RCC 7860 (cell line): ENCODE measurements at places on chromosomes 12 and 14.

GRCh38 chr14:23033801-23034497 lies 751 bp downstream of the PSMB5 start:
- DNase-seq = no peak

DNA sequence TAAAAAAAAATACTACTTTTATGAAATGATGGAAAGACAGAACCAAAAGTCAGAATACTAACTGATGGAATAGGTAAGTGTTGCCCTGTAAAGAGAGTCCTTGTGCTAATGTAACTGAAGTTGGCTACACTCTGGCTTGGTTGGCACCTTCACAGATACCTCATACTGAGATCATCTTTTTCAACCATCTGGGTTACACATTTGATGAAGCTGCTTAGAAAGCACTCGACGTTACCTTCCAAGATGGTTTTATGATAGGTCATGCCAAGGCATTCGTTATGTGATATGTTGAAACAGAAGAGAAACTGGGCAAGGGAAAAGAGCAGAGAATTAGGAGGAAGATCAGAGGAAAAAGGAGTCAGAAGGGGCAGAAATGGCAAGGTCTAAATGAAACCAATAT lies 203.8 kb downstream of the ADAMTS20 start:
- DNase-seq = no peak

GRCh38 chr14:32702562-32702961 lies 236.1 kb upstream of the NPAS3 start:
- no peak for DNase-seq

- DNase-seq = no peak
These were observed 34.6 kb upstream of the TMX1 start for GRCh38 chr14:51205486-51205885.

DNA sequence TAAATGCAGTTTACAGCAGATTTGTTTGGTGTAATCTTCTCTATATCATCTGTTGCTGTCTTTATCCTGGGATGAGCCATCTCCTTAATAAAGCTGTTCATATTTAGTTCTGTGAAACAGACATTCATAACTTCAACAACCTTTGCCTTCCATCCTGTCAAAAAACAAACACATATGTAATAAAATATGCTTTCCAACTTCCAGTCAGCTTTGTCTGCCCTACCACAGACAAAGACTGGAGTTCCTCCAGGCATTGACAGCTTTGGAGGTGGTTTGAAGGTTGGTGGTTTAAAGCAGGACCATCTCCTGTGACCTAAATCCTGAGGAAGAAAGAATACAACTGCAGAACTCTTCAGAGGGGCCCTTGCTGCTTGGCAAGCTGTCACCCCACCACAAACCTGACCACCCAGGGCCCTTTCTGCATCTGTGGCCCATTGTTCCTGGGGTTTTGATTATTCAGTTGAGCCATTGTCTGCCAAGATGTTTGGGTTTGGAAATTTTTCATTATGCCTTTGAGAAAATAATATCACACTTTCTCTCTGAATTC lies 28.2 kb upstream of the PTGR2 start:
- no peak for DNase-seq

- DNase-seq = no peak
These were observed 254.8 kb downstream of the ANO2 start for GRCh38 chr12:5690240-5690639.

DNA sequence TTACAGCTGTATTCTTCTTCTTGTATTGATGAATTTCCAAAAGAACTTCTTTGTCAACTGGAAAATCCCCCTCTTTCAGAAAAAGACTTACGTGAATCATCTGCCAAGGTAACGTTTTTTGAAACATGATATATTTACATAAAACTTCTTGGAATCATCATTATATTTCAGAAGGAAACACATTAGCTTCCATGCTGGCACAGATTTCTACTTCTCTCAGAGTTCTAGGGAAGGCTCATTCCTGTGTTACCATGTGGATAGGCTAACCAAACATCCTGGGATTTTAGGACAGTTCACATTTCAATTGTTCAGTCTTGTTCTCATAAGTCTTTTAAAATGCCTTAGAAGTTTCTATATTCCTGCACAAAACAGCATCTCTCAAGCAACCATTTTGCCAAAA lies 120.3 kb upstream of the NEDD1 start:
- DNase-seq = no peak

- no peak for DNase-seq
These were observed 31.0 kb downstream of the TMEM116 start for GRCh38 chr12:111981987-111982386.

DNA sequence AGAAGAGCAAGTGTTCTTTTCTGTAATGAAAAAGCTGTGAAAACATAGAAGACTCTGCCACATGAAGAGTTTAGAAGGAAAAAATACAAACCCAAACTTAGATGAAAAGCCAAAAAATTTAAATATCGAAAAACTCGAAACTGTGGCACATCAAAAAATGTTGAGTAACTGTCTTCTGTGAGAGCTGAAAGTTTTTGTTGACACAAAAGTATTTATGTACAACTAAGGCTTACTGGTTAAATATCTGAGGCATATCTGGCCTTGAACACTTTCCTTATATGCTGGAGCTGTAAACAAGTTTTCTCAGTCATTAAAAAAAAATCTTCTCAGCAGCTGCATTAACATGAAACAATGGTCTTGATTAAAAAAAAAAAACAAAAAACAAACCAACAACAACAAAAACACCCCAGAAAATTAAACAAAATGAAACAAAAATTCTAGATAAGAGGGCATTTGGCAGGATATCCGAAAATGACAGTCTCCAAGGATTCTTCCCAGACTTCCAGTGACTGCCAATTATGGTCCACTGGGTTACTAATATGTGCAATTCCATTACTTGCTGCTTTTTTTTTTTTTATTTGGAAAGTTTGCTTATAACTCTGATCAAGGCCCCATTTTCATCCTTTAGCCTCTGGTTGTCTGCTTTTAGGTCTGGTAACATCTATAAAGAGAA lies 84.7 kb upstream of the PAWR start:
- DNase-seq = no peak

GRCh38 chr14:60723907-60724618 lies at the start of gene SIX4:
TSS of gene SIX4 (minus strand) at chr14:60724351. CDS start at chr14:60724074, 277 bp downstream.
- DNase-seq = peak; percentile 65

GRCh38 chr12:52037248-52037861 lies 13.9 kb upstream of the NR4A1 start:
- no peak for DNase-seq

GRCh38 chr12:50053583-50053982 lies 3.8 kb upstream of the ASIC1 start:
- DNase-seq = no peak

GRCh38 chr14:99986396-99986795 lies 78.8 kb upstream of the EVL start:
- DNase-seq = no peak

DNA sequence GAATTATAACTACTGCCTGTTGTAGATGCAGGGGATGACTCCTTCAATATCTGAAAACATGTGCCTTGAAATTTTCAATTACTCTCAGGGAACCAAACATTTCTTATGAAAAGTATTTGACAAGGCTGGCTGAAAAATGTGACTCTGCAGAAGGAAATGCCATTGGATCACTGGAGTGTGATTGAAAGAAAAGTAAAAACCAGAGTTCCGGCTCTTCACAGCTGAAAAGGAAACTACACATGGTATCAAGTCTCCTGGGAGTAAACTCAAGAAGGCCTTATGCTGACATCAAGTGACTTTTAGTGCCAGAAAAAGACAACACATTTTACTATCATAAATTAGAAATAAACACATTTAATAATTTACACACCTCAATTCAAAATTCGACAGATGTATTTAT lies 693.0 kb downstream of the LRFN5 start:
- DNase-seq = no peak

DNA sequence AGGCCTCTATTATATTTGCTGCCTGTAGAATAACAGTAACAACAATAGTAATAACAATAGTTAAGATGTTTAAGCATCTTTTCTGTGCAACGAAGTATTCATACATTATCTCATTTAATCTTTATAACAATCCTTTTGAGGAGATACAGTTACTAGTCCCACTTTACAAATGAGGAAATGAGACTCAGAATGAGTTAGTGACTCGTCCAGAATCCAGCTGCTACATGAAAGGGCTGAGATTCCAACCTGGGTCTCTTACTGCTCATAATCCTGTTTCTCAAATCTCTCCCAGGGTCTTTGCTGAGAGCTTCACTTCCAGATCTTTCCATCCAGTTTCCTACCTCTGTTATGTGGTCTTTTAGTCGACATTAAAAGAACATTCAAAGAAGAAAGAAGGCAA lies 173.7 kb upstream of the TMPO start:
- no peak for DNase-seq

- DNase-seq = no peak
These were observed 2.0 kb upstream of the DNAJC14 start for GRCh38 chr12:55831447-55831815.

GRCh38 chr12:98397323-98398105 lies 117.9 kb upstream of the TMPO start:
- peak; percentile 43 for DNase-seq

DNA sequence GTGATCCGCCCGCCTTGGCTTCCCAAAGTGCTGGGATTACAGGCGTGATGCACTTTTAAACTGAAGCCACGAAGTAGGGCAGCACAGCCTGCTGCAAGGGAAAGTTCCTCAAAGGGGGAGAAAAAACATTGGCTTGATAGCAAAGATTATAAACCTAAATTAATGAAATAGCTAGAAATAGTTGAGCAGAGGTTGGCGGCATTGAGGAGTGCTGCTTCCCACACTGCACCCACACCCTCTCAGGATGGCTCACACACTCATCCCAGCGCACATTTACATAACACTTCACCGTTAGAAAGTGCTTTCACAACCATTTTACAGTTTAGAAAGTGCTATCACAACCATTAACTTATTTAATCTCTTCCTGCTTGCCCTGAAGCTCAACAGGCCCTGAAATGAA lies 44.4 kb upstream of the TCL1A start:
- DNase-seq = no peak

DNA sequence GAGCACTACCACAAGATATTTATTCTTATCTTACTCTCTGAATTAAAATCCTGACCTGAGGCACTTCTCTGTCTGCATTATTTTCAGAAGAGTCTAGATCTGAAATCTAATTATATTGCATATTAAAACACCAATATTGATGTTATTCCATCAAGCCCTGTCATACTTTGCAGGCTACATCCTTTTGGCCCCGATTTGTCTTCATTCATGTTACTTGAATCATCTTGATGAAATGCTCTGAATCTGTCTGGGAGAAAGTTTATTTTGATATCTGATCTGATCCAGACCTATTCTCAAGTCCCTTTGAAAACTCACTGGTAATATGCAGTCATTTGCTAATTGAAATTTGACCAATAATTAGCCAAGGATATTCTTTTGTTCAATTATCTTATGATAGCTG lies 79.9 kb downstream of the BBS10 start:
- DNase-seq = no peak

GRCh38 chr12:11987901-11988300 lies 82.8 kb upstream of the BCL2L14 start:
- DNase-seq = no peak

DNA sequence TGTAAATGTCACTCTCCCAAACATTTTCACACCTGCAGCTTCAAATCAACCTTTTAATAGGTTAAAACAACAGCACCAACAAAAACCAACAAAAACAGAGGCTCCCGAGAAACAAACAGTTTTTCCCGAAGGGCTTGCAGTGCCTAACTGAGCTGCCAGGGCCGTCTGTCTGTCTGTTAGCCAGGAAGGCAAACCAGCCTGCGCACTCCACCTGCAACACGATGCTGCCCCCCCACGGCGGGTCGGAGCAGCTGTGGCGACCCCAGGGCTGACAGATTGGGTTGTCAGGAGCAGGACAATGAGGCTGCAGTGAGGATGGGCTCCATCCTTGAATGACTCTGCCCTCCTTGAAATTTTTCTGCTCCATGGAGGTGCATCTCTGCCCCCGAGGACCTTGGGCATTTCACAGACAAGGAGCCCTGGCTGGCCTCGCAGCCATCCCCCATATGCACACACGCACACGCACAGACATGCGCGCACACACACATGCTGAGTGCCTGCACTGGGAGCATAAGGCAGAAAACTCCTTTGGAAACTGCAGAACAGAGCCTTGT lies 2.6 kb downstream of the RTL1 start:
- no peak for DNase-seq

- no peak for DNase-seq
These were observed 34.9 kb upstream of the ZNF740 start for GRCh38 chr12:53145383-53146260.

DNA sequence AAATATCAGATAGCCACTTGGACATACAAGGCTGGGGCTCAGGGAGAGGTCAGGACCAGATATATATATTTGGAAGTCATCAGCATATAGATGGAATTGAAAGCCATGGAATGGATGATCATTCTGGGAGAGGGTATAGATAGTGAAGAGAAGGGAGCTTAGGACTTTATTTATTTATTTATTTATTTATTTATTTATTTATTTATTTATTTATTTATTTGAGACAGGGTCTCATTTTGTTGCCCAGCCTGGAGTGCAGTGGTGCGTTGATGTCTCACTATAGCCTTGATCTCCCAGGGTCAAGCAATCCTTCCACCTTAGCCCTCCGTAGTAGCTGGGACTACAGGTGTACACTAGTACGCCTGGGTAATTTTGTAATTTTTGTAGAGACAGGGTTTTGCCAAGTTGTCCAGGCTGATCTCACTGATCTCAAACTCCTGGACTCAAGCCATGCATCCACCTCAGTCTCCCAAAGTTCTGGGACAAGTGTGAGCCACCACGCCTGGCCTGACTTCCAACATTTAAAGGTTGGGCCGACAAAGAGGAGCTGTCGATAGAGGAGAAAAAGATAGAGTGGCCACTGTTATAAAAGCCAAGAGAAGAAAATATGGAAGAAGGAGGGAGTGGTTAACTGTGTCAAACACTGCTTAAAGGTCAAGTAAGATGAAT lies 8.7 kb upstream of the INHBE start:
- no peak for DNase-seq

GRCh38 chr12:19382111-19382526 lies 57.2 kb upstream of the AEBP2 start:
- DNase-seq = peak; percentile 87

GRCh38 chr14:33964599-33965317 lies 13.9 kb upstream of the EGLN3 start:
- DNase-seq = no peak

DNA sequence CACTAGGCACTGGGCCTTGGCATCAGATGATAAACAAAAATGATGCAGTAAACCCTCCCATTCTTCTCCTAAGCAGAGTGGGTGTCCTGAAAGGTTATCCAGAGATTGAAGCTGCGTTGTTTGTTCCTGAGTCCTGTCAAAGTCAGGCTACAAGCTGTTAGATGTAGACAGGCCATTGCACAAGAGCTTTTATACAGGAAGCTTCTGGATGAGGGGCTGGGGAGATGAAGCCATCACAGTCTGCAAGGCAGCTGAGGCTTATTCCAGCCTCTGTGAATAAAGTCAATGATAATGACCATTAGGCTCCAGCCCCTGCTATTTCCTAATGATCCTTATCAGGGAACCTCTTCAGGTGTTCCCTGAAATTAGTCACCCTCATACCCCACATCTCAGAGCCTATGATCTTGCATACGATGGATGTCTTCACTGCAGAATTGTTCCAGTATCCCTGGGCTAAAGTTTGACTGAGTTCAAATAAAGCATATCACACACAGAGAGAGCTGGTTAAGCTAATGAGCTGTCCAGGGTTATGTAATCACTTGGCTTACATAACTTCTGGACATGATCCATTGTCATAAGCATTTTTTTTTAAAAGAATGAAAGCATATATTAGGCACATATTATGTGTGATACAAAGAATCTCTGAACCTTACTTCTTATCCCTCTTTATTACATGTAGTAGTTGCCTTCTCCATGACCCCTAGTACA lies 337.1 kb upstream of the OR4E1 start:
- DNase-seq = no peak

- no peak for DNase-seq
These were observed 133.8 kb upstream of the NUDT4 start for GRCh38 chr12:93243689-93244513.
